GM23248 (cell line): ENCODE measurements at places on chromosomes 4 and X. TPM values are rescaled to one million over a fixed set of nuclear protein-coding genes. Genes with fewer than 3 reads are reported as not detected.

Gene OPRPN
- not detected in 2 replicates for total RNA-seq

Gene CXCL8
- 20.0 TPM in 2 replicates for total RNA-seq

Gene MSX1
- total RNA-seq, result 26.1 and 32.1 TPM in 2 replicates

Gene PDZD11
- total RNA-seq, result 57.0 and 59.3 TPM in 2 replicates

Gene POF1B
- not detected in 2 replicates for total RNA-seq

Gene AFF2
- 0.54 and 1.1 TPM in 2 replicates for total RNA-seq

DNA sequence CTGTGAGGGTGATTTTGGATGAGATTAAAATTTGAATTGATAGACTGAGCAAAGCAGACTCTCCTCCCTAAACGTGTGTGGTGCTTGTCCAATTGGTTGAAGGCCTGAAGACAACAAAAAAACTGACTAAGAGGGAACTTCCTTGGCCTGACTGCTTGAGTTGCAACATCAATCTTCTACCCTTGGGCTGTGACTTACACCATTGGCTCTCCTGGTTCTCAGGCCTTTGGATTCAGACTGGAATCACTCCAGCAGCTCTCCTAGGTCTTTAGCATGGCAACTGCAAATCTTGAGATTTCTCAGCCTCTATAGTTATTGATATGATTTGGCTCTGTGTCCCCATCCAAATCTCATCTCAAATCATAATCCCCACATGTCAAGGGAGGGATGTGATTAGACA, 49.7 kb upstream of the IGFBP7 start:
- DNase-seq, result peak; percentile 59

GRCh38 chr4:100492129-100492528, 25.7 kb downstream of the EMCN start:
- no peak for DNase-seq

- no peak for DNase-seq
Measured at GRCh38 chr4:101411926-101412325, 64.6 kb upstream of the PPP3CA start.

- DNase-seq, result no peak
Measured at GRCh38 chr4:147772056-147772455, 40.2 kb downstream of the ARHGAP10 start.

DNA sequence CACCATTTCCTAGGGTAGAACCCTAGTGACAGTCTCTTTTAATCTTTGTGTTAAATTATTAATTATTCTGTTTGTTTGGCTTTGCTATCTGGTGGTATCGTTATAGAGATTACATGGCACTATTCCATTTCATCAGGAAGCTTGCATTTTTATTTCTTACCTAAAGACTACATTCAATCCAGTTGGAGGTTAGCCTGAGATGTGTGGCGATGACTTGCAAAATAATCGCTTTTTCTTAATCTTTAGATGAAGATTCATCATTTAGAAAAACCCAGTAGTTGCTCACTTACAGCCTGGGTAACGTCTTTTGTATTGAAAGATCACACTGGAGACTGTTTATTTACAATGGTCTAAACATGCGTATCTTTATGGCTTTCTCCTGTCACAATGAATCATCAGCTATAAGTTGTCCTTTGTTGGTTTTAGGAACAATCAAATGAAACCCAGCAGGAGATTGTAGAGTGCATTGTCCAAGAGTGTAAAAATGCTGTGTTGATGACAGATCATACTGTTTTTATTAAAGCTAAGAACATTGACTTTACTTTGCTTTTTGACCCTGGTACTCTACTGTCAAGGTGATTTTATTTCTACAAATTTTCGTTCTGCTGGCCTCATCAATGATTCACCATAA, 281.7 kb upstream of the PITX2 start:
- peak; percentile 5 for DNase-seq

DNA sequence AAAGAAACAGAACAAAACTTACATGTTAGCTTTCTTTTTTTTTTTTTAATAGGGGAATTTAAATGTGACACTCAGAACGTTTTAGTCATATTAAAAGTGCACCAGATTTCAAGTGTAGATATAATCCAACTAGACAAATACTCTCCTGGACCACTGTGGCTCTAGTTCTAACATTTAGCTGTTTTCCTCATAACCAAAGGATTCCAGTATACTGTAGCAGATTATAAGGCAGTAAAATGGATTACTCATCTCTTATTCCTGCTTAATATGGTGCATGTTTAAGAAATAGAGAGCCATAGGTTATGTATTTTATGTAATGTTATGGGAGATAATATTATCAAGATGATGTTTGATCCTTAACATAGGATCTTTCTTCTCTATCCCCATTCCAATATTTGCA, 1339.5 kb upstream of the AGA start:
- DNase-seq, result no peak

- no peak for DNase-seq
Measured at GRCh38 chr4:89439533-89439932, 131.9 kb upstream of the GPRIN3 start.

DNA sequence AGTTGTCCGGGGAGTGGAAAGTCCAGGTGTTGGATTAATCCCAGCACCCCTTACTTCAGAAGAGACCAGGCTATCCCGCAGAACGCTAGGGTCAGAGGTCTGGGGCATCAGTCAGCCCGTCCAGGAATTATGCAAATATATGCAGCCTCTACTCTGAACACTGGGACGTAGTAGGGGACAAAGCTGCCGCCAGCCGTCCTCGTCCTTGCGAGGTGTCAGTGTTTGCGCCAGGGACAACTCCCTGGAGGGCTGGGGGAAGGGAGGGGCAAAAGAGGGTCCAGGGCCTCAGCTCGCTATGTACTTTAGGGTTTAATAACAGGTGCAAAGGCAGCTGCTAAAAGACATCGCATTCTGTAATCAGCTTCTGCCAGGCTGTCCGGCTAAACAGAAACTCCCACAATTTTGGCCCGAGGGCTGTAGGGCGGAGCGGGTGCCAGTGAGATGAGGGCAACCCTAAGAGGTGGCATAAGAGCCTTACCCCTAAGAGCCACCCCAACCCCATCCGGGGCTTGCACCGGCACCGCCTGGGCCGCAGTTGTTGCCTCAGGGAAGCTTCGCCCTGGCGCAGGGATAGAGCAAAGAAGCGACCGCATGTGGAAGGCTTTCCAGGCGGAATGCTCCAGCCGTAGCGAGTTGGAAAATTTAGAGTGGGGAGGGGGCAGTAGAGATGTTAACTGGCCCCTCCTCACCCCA, 8.4 kb downstream of the HAND2 start:
- DNase-seq, result no peak

DNA sequence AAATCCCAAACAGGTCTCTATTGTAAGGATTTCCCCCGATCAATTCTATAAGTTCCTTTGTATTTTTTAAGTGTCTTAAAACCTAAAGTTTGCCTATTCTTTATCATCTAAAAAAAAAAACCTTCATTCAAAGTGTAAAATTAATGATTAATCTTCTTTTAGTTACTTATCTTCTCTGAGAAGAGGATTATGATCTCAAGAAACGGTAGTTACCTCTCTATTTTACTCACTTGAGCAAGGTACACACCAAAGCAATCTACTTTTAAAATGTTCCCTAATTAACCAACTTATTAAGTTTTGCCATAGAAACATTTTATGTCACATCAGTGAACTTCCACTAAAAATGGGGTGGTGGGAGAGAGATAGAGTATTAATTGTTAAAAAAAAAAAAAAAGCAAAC, 15.2 kb upstream of the GALNT7 start:
- DNase-seq, result no peak

DNA sequence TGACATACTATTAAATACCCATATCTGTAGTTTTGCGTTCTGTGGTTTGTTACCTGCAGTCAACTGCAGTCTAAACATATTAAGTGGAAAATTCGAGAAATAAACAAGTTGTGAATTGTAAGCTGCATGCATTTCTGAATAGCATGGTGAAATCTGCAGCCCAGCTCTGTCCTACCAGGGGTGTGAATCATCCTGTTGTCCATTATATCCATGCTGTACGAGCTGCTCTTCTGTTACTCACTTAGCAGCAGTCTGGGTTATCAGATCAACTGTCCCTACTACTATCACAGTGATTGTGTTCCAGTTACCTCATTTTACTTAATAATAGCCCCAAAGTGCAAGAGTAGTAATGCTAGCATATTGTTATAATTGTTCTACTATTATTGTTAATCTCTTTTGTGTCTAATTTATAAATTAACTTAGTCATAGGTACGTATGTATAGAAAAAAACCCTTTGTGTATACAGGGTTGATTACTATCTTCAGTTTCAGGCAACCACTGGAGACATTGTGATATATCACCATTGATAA, 173.7 kb upstream of the FAT4 start:
- peak; percentile 67 for DNase-seq

DNA sequence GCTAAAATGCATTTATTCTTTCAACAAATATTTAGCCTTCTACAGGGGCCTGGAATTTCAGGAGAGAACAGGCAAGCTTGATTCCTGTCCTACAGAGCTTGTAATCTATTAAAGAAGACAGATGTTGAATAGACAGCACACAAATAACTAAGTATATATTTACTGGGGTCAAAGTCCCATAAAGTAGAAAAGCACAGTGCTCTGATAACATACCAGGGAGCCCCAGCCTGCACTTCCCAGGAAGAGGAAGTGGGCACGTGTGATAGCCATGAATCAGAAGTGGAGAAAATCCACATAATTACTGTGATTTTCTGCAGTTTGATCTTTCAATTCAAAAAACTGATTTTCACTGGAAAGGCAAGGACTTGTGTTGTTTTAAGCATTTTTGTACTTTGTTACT, 129.1 kb downstream of the EGF start:
- DNase-seq, result no peak

- no peak for DNase-seq
Measured at GRCh38 chr4:127917151-127917550, 36.5 kb downstream of the PLK4 start.

GRCh38 chr4:153799694-153800074, 10.8 kb upstream of the SFRP2 start:
- DNase-seq, result no peak

GRCh38 chr4:124179506-124180186, 532.9 kb downstream of the ANKRD50 start:
- no peak for DNase-seq

GRCh38 chrX:71604141-71604540, 14.2 kb downstream of the CXCR3 start:
- DNase-seq, result peak; percentile 46

DNA sequence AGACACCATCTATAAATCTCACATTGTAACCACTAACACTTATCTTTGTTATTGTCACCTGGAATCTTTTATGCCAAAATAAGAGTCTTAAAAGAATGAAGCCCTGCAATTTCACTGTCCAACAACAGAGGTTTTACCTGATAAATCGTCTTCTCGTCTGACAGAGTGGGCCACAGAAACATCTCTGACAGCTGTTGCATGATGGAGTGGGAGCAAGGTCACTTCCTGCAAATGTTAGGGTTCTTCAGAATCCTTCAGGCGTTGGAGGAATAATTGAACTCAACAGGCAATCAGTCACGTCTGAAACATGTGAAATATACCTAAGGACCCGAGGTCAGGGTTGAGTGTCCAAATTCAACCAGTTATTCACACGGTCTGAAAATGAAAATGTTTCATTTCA, 353.6 kb downstream of the TRIML1 start:
- DNase-seq, result no peak

DNA sequence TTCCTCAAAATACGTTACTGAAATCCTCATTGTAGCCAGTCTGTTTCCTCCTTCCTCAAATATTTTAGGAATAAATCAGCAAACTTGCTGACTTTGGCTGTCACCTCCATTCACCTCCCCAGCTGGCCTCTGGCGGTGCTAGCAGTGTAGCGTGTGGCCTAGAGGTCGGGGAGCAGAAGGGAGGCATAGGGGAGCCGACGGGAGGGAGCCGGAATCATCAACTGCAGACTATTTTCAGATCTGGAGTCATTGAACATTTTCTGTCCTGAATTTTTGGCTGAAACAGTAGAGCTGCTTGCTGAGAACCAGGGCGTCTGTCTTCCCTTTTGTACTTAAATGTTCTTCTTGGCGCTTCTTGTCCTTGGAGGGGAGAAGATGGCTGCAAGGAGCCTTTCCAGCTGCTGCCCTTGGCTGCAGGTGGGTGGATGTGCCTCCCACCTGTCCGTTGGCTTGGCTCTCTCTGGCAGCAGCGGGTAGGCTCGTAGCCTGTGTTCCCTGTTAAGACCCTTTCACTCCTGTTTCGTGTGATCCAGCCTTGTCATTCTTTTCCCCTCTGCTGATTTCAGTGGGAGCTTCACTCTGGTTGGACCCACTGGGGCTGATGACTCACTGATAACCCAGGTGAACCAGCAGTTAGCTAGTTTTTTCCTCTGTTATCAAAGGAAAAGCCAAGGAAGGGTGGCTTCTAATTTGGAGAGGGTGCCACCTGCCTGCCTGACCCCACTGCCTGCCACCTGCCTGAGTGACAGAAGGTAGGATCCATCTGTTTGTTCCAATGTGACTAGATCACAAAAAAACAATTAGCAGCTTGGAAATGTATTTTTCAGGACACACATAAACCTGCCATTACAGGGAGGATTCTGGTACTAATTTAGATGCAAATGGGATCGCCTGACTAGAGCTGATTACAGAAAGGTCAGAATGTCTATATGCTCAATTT, 135.9 kb downstream of the GATB start:
- DNase-seq, result peak; percentile 19
